ENCODE measurements at places on chromosomes 5 and 9.

- no peak for DNase-seq
These were observed 256.8 kb upstream of the TNC start for GRCh38 chr9:115374724-115375268.

GRCh38 chr9:129128689-129129088, 17.5 kb downstream of the PTPA start:
- DNase-seq: no peak

DNA sequence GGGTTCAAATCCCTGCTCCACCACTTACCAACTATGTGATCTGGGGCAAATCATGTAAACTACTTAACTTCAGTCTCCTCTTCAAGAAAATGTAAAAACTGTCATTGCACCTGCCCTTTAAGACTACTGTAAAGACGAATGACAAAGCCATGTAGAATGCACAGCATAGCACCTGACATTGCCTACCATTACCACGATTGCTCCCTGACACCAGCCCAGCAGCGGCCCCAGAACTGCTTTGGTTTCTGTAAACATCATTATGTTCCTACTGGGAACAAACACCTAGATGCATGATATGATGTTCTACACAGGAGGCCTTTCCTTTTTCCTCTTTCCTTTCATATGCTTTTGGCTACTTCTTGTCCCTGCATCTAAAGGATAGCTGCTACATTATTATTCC, 23.1 kb upstream of the PLPP6 start:
- no peak for DNase-seq

GRCh38 chr9:92405818-92406217, 1.4 kb upstream of the OGN start:
- no peak for DNase-seq

- DNase-seq: no peak
These were observed 7.2 kb upstream of the CACFD1 start for GRCh38 chr9:133452562-133452961.

DNA sequence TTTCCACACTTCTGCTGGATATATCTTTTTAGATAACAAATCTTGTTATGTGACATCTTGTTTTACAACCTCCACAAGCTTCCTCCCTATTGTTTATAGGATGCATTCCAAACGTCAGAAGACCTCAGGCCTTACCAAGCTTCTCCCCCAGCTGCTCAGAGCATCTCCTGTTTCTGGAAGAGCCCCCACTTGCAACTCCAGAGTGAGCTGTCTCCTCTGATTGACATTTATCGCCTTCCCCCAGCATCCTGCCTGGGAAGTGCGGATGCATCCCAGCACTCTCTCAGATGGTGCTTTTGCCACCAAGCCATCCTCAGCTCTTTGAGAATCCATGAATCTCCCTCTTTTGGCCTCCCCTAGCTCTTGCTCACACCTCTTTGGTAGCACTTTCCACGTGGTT, 123.5 kb downstream of the LRRC70 start:
- no peak for DNase-seq

GRCh38 chr9:126155756-126156664, 170.6 kb upstream of the MVB12B start:
- DNase-seq: no peak

- no peak for DNase-seq
These were observed 9.7 kb downstream of the ANGPTL2 start for GRCh38 chr9:127112735-127113161.

DNA sequence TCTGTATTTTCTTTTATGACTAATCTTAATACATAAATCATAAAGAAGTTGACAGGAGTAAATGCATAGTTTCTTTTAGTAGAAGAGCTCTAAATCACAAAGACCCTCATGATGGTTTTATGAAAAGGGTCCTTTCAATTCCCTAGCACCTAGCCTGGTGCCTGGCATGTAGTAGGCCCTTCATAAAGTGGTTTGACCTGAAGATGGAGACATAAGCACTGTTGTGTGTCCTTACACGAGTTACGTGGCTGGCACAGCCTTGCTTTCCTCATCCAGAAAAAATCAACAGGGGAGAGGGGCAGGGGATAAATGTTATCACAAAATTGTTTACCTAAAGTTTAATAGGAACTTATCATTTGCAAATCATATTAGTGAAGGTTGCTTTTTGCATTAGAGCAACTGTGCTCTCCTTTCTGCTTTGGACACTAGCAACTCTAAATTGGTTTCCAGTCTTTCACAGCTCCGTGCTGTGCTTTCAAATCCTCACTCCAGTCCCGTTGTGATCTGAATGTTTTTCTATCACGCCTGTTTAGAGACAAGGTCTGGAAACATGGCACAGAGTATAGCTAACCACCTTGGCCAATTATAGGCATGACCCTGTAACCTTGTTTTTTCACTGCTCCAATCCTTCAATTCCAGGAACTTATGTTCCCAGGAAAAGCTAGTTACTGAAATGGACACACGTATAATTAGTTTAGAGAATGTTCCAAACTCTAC, 55.7 kb downstream of the ARL15 start:
- DNase-seq: no peak

- DNase-seq: no peak
These were observed 88.6 kb downstream of the LMX1B start for GRCh38 chr9:126702151-126703001.

DNA sequence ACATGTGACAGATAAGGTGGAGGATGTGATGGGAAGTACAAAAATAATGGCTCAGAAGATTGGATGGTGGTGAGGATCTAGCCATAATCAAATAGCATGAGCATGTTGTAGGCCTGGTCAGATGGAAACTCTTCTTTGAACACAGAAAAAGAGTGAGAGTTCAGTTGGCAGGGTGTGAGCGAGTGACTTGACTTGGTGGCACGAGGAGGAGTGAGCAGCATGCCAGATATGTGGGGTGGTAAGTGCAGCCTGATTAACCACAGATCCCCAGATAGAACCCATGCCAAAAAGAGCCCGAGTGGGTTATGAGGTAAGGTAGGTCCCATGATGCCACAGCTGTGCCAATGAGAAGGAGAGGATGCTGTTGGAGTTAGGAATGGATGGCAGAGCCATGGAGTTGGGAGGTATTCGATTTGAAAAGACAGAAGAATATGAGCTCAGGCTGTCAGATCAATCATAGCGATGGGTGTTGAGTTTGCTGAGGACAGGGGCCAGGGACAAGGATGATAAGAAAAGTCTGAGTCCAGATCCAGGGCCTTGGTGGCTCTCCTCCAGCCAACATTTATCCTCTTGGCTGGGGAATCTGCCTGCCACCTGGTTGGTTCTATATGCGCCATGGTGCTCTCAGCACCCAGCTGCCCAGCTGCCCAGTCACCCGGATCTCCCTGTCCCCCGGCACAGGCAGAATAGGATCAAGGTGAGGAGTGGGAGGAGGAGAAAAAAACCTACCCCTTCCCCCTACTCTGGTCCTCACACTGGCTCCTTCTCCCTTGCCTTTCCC, 16.5 kb downstream of the GARNL3 start:
- no peak for DNase-seq

- DNase-seq: no peak
These were observed 253.8 kb downstream of the KDM4C start for GRCh38 chr9:7011395-7012067.

- no peak for DNase-seq
These were observed 47.0 kb downstream of the KCNV2 start for GRCh38 chr9:2764353-2764752.

- no peak for DNase-seq
These were observed 6.6 kb upstream of the ARSI start for GRCh38 chr5:150309101-150309885.

GRCh38 chr5:50727149-50727496, 60.7 kb downstream of the PARP8 start:
- DNase-seq: no peak

- no peak for DNase-seq
These were observed 47.0 kb downstream of the LRSAM1 start for GRCh38 chr9:127498298-127498697.

GRCh38 chr9:32525709-32526030, 326 bp downstream of the RIGI start:
- DNase-seq: no peak

DNA sequence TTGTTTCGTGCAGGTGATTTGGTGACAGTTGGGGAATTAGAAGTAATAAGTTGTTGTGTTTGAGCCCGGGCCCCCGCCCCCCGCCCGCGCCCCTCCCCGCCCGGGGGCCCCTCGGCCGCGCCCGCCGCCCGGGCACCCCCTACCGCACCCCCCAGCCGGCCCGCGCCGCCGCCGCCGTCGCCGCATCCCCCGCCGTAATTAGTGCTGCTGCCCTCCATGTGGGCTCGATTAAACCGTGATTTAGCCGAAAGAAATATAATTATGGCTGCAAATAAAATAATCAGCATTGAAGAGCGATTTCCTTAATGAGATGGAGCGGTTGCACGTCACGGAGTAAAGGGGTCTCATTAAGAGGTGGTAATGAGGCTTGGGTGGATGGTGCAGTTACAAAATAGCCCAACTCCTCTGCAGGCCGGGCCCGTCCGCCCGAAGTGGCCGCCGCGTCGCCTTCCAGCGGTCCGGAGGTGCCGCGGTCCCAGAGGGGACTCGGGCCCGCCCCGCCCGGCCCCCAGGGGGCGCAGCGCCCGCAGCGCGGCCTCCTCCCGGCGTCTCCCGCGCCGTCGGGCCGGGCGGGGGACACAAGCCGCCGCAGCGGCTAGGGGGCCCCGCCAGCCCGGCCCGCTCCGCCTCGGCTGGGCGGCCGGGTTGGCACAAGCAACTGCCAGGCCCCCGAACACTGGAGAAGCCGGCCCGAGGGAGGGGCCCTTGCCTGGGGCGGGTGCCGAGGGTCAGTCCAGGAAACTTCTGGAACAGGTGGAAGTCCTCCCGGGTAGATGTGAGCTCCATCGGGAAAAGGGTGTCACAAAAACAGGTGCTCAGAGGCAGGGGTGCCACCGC, 6.9 kb upstream of the OTP start:
- DNase-seq: no peak

DNA sequence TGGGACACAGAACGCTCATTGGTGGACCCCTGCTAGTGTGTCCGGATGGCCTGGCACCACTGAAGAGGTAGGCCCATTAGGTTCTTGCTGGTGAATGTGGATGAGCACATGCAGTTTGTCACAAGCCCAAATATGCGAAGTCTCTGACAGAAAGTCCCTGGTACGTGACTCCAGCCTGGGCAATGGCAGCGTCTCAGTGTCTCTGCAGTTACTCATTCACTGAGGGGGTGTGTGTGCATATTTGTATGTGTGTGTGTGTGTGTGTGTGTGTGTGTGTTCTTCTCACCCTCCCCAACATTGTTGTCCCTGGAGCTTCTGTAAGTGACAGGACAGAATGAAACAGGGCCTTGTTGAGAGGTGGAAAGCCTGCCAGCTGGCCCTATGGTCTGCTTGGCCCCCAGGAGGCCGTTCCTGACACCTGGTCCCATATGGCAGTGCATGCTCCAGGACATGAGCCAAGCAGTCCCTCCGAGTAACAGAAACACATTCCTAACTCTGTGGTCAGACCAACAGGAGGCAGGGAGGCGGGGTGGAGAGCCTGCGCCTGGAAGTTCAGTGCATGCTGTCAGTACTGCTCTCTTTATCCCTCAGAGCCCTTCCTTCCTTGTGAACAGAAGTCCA, 169.9 kb downstream of the SLC28A3 start:
- DNase-seq: no peak

GRCh38 chr5:74201334-74202081, 439.0 kb downstream of the ENC1 start:
- no peak for DNase-seq

- DNase-seq: no peak
These were observed 75.3 kb downstream of the HMGCR start for GRCh38 chr5:75412111-75412990.

DNA sequence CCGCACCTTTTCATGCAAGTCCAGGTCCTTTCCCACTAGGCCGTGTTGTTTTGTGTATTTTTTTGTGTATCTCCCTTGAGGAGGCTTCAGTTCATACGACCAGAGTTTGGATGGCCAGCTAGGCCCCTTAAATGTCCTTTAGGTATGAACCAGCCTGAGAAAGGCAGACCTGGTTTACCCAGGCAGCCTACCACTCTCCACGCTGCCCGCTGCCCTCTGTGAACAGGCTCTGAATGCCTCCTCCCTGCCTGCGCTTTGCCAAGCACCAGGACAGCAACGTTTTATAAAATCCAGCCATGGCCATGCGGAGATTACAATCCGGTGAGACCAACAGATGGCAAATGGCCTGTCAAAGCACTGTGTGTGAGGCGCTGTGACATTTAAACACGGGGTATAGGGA, 626 bp upstream of the CLTB start:
- no peak for DNase-seq

GRCh38 chr9:26457151-26457550, 435.5 kb downstream of the CAAP1 start:
- no peak for DNase-seq

DNA sequence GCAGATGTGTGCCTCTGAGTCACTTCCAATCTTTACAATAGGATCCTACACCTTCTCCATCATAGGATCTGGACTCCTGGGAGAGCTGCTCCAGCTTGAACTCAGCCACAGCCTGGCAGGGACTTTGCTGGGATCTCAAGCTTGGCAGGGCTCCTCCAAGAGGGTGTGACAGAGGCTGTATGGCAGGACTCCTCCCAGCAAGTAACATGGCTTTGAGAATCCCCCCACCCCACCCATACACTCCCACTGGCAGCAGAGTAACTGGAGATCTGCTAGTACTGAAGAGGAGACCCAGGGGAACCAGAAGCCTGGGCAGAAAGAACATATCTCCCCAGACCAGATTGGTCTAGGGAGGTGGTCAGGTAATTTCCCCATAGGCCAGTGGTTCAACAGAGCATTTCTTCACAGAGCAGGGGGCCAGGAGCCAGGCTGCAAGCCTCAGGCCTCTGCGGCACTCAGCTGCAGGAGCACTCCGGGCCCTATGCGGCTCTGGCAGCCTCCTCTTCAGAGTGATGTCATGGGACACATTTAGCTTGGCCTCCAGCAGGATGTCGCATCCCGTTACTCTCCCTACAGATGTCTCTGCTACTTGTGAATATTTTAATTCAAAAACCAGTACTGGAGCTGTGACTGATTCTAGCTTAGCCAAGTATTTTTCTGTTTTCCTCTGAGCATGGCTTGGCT, 1.7 kb upstream of the ACSL6 start:
- no peak for DNase-seq

- no peak for DNase-seq
These were observed 9.9 kb upstream of the SPARC start for GRCh38 chr5:151696470-151697061.

- DNase-seq: no peak
These were observed 35.3 kb downstream of the NDFIP1 start for GRCh38 chr5:142143878-142144277.

GRCh38 chr9:77111408-77111807, 65.9 kb upstream of the VPS13A start:
- DNase-seq: no peak

GRCh38 chr5:23466401-23466912, 41.0 kb upstream of the PRDM9 start:
- DNase-seq: no peak

GRCh38 chr9:90998573-90998972, 197.0 kb downstream of the SYK start:
- no peak for DNase-seq

Measured in stimulated activated CD8-positive, alpha-beta memory T cell treated with anti-CD3 and anti-CD28 coated beads, Interleukin-7, amount 100 ng/mL, for 1 hour (primary cell).